ENCODE measurements at places on chromosomes 12 and 14. TPM values are rescaled to one million over a fixed set of nuclear protein-coding genes. Genes with fewer than 3 reads are reported as not detected.

OR2AP1 gene
- total RNA-seq, result not detected

PTCSC3 gene
- total RNA-seq, result not detected

AACS gene
- total RNA-seq, result 67.6 TPM

CRADD gene
- 15.4 TPM for total RNA-seq

RERGL gene
- total RNA-seq, result not detected

PPP4R4 gene
- 3.2 TPM for total RNA-seq

All from uterine smooth muscle cell (primary cell).